ENCODE measurements at places on chromosomes 2 and 18.

DNA sequence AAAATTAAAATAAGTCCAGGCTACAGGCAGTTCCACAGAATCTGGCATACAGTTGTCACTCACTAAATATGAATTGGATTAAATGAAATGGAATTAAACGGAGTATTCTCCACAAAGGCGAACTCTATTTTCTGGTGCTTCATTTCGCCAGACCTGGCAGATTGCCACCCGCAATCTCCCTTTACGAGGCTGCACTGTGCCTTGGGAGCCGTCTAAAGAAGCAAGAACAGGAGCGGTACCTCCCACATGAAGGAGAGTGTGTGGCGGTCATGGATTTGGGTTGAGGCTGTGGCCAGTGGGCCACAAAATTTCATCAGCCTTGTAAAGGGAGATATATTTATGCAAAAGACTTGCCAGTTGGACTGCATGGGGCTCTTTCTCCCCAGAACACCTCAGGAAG lies 151.0 kb downstream of the OSR1 start:
- DNase-seq, result no peak

- peak; percentile 61 for DNase-seq
Observed at GRCh38 chr2:24920098-24920808, at the start of gene ADCY3. ADCY3 (minus strand) TSS chr2:24920237; CDS start chr2:24918987, 1,250 bp downstream.

GRCh38 chr2:57376985-57377384 lies 669.6 kb upstream of the VRK2 start:
- no peak for DNase-seq

- no peak for DNase-seq
Observed at GRCh38 chr2:106561356-106561755, 74.2 kb downstream of the CD8B2 start.

- no peak for DNase-seq
Observed at GRCh38 chr2:159093497-159093896, 125.1 kb downstream of the TANC1 start.

DNA sequence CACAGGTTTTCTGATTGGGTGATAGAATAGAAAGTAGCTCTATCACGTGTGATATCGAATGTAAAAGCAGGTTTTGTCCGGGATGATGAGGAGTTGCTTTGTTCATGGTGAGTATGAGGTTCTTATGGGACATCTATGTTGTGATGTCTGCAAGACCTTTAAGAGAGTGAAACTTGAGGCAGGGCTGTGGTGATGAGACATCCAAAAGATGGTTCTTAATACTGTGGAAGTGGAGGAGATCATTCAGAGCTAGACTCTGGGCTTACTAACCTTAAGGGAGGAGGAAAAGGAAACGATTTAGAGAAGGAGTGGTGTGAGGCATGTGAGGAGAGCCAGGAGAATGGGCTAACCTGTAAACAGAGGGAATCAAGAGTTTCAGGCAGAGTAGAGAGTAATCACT lies 92.0 kb downstream of the WDR7 start:
- no peak for DNase-seq

DNA sequence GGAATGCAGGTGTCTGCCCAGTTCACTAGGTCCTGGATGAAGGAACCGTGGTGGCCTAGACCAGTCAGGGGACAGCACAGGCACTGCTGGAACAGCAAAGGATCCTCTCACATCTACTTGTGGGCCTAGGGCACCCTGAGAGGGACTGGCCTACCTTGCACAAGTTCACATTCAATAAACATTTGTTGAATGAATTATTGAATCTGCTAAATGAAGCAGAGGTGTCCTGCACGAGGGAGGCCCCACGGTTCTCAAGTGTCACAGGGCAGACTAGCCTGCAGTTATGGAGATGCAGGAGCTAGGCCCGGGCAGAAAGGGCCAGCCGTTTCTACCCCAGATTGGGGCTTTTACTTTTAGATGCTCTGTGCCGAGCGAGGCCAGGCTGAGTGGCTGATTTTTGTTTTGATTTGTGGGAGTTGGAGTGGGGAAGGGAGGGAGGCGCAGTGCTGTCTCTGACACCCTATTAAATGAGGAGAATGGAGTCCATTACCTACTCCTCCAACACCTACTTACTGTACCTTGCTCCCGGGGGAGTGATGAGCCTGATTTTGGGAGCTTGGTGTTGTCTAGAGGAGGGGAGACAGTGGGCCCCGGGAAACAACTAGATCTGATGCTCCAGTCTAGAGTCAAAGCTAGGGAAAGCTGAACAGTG lies 18.4 kb downstream of the SH2D6 start:
- DNase-seq, result no peak

DNA sequence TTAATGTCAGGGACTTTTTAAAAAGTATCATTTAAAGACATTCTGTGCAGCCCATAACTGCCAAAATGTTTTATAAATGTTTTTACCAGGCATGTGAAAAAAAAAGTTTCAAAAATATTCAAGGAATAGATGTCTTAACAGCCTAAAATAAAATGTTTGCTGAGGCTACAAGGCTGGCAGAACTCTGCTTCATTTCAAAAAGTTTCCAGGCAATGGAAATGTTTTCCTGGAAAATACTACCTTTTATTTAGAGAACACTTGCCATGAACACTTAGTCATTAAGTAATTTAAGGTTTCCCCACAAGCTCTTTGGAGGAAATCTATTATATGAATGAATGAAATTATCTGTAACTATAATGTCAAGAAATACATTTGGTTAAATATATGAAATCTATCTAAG lies 68.8 kb downstream of the THADA start:
- DNase-seq, result no peak

DNA sequence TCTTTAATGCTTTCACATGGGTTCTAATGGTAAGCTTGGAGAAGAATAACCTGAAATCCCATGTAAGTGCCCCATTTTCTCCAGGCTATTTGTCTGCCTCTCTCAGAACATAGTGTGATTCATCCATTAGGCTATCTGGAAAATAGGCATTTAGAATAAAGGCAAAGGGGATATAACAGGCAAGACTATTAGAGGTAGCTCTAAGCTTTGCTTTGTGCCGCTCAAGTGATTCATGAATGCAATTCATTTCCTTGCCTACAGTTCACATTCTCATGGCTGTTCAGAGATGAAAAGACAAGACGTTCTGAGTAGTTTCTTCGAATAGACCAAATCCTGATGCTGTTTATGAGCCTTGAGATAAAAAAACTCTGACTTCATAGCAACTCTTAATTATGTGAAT lies 101.7 kb downstream of the ANKRD44 start:
- no peak for DNase-seq

GRCh38 chr2:240919161-240919781 lies 13.1 kb downstream of the CROCC2 start:
- DNase-seq, result peak; percentile 2

DNA sequence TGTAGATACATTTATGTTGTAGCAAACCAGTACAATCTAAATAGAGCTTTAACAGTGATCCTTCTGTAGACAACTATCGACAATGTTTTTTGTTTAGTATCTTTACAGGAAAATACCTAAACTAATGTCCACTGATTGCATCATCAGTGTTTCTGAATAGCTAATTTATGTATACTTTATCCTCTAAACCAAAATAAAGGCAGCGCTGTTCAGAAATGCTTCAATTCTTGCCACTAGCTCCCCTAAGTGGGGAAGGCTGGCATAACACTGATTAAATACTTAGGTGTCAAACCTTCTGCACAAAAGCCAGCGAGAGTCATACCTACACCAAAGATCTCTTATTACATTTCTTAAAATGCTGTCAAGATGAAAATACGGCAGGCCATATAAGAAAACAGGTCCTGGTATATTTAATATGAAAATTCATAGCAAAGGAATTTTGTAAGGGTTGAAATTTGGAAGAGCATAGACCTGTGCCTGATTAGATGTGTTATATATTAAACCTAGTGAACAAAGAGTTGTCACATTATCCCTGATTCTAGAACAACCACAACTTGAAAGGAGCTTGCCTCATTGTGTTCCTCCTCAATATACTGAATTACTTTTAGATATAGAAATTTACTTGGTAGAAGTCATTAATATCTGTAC lies 1693.4 kb upstream of the SLC39A10 start:
- DNase-seq, result no peak

GRCh38 chr2:127410871-127411652 lies 7.2 kb upstream of the PROC start:
- DNase-seq, result no peak

- no peak for DNase-seq
Observed at GRCh38 chr2:191376981-191377629, 131.9 kb downstream of the MYO1B start.

- no peak for DNase-seq
Observed at GRCh38 chr18:46899274-46899948, 17.9 kb downstream of the PIAS2 start.

- no peak for DNase-seq
Observed at GRCh38 chr18:58761241-58761969, 90.1 kb downstream of the MALT1 start.

- no peak for DNase-seq
Observed at GRCh38 chr2:100625717-100626116, 62.9 kb downstream of the PDCL3 start.

- no peak for DNase-seq
Observed at GRCh38 chr2:105364436-105365139, 27.2 kb downstream of the C2orf49 start.

DNA sequence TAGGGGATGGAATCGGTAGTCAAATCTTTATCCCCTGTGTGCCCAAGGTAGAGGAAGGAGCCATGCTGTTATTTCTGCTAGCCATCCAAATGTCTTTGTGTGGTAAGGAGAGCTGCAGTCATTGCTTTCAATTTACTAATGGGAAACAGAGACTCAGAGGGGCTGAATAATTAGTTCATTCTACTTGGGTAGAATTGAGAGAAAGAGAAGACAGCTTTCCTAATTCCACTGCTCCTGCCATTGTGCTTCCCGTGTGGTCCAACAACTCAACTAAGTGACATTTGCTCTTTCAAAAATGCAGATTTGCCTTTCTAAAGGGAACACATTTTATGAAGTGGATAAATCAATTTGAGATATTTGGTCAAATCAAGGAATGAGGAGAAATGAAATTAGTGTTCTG lies 136.1 kb downstream of the AQP4 start:
- DNase-seq, result no peak

Data from activated gamma-delta T cell treated with Interleukin-2 at 50 U/mL for 16 hours (primary cell).